ENCODE measurements at places on chromosomes 3 and 15.

GRCh38 chr3:69998759-69999139 lies 784 bp upstream of the SAMMSON start:
- no peaks in the 10 kb centered on the region for H3K27me3 ChIP-seq
- H3K4me3 ChIP-seq, result no peak overlapping the region
- H3K4me1 ChIP-seq, result peaks cover 8% of the 10 kb centered on the region
- no peak for DNase-seq

DNA sequence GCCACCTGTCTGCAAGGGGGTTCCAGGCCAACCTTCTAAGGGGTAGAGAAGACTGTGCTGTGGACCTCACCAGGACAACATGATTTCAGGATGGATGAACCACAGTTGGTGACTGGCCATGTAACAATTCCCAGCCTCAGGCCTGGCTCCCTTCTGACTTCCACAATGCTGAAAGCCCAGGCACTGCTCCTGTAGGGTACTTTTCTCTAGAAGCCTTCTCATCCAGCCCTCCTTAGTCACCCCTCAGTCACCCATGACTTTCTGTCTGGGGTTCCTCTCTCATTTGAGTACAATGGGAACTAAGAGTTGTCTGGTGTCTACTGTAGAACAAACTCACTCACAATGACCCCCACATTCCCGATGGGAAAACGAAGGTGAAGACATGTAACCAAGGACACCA lies 8.6 kb downstream of the ALS2CL start:
- H3K4me1 ChIP-seq, result peaks cover 14% of the 10 kb centered on the region
- no peaks in the 10 kb centered on the region for H3K36me3 ChIP-seq
- H3K27me3 ChIP-seq, result no peaks in the 10 kb centered on the region
- H3K27ac ChIP-seq, result no peak overlapping the region

DNA sequence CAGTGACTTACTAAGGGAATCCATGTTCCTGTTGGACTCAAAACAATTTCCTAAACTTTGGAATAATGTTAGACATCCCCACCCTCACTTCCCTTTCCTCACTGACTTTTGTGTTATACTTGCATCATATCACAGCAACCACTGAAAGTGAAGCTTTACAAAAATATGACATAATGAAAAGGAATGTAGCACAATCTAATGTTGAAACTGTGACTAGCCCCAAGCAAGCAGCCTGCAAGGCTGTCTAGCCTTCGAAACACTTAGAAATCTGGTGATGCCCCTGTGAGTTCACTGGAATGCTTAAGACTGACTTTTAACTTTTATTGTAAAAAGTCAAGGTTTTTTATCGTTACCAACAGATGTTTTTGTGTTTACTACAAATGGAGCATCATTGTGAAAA lies 203.7 kb upstream of the ZNF385D start:
- H3K36me3 ChIP-seq, result no peaks in the 10 kb centered on the region
- H3K27me3 ChIP-seq, result no peaks in the 10 kb centered on the region
- H3K27ac ChIP-seq, result no peak overlapping the region

GRCh38 chr3:52250122-52250521 lies 4.6 kb downstream of the PPM1M start:
- peaks cover 27% of the 10 kb centered on the region for H3K4me1 ChIP-seq
- H3K4me3 ChIP-seq, result no peak overlapping the region
- DNase-seq, result no peak
- peaks cover 28% of the 10 kb centered on the region for H3K36me3 ChIP-seq
- no peaks in the 10 kb centered on the region for H3K27me3 ChIP-seq
- H3K27ac ChIP-seq, result no peak overlapping the region

GRCh38 chr15:83209333-83209732 lies 1.7 kb upstream of the HDGFL3 start:
- no peaks in the 10 kb centered on the region for H3K27me3 ChIP-seq
- DNase-seq, result no peak
- H3K27ac ChIP-seq, result no peak overlapping the region
- H3K4me3 ChIP-seq, result no peak overlapping the region
- H3K4me1 ChIP-seq, result peaks cover 12% of the 10 kb centered on the region

DNA sequence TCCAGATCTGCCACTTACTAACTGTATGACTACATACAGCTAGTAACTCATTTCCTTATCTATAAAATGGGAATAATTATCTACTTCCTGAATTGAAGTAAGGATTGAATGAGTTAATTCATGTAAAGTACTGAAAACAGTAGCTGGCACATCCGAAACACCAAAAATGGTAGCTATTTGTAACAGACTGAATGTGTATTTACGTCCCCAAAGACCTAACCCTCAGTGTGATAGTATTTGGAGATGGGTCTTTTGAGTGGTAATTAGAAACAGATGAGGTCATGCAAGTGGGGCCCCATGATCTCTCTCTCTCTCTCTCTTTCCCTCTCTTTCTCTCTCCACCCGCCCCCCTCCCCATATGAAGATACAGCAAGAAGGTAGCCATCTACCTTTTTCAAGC lies 146.2 kb downstream of the PLCH1 start:
- no peaks in the 10 kb centered on the region for H3K27me3 ChIP-seq
- no peak overlapping the region for H3K4me3 ChIP-seq
- DNase-seq, result no peak
- no peaks in the 10 kb centered on the region for H3K36me3 ChIP-seq
- H3K27ac ChIP-seq, result no peak overlapping the region

DNA sequence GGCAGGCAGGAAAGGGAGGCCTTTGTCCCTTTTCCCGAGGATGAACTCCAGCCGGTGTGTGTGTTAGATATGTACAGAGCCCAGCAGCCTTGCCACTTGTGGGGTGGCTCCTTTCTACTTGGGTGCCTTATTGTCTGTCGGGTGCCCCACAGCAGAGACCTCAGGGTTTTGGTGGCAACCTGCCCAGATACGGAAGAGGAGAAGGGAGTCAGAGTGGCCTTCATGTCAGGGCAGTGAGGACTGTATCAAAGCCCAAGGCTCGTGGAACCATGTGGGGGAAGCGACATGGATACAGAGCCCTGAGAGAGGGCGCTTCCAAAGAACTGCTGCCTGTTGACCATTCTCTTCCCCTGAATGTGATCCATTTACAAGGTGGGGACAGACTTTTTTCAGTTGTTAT lies 166.2 kb downstream of the SLCO3A1 start:
- no peak overlapping the region for H3K27ac ChIP-seq
- DNase-seq, result no peak
- no peaks in the 10 kb centered on the region for H3K36me3 ChIP-seq

DNA sequence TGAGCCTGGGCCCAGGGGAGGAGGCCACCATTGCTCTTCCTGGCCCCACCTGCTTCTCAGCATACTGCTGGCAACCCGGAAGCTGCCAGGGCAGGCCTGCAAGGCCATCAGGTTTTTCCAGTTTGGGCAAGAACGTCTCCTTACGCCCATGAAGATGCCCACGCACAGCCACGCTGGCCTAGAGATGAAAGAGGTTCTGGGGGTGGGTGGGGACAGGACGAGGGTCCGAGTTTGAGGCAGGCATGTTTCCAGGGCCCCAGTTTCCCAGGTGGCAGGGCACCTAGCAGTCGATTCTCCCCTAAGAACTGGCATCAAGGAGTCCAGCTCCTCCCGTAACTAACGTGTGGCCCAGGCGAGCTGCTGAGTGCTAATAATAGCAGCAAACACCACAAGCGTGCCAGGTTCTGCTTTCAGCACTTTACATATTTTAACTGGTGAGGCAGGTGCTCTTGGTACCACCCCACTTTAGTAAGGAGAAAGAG lies 45.8 kb downstream of the ZNF710 start:
- peak overlapping the region; percentile 81 for H3K27ac ChIP-seq
- H3K36me3 ChIP-seq, result no peaks in the 10 kb centered on the region
- no peak overlapping the region for H3K4me3 ChIP-seq
- DNase-seq, result peak; percentile 86
- peaks cover 25% of the 10 kb centered on the region for H3K4me1 ChIP-seq

DNA sequence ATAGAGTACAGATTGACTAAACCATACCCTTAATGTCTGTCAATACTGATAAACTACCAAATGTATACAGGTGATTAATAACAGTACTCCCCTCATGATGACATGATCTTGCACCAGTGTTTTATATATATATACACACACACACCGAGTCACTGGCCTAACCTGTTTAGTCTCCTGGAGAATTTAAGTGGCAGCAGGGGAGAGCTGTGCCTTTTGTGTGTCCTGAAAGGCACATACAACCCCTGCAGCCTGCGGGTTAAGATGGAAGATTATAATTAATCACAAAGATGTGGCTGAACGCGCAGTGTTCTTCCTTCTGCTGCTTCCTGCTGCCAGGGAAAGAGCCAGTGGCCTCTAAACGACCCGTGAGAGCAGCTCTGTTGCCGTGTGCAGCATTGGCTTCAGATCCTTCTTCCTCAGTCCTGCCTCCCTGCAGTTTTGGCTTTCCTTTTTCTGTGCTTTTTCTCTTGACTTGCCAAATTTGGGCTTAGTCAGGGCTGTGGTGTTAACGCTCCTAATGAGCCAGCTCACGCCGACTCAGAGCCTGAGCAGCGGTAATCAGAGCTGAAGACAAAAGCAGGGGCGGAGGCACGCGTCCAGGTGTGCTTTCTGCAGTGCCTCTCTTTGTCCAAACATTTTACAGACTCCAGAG lies 42.5 kb upstream of the UBE3A start:
- peaks cover 35% of the 10 kb centered on the region for H3K4me1 ChIP-seq
- no peaks in the 10 kb centered on the region for H3K36me3 ChIP-seq
- no peaks in the 10 kb centered on the region for H3K27me3 ChIP-seq
- no peak overlapping the region for H3K4me3 ChIP-seq
- H3K27ac ChIP-seq, result peak overlapping the region; percentile 20
- DNase-seq, result peak; percentile 49

DNA sequence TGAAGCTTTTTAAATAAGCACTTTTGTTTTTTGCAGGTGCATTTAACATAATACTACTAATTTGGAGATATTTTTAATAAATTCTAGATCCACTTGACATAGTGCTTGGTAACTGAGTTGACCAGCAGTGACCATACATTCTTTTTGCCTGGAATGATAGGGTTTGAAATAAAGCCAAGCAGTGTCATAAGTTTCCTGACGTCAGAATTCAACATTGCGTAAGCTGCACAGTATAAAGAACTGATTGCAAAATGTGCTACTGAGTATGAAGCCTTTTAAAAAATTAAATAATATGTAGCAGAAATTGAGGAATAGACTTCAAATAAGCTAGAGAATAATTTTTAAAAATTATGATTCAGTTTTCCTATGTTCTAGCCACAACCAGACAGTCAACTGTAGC lies 454.6 kb upstream of the ARPP21 start:
- H3K4me3 ChIP-seq, result no peak overlapping the region
- no peaks in the 10 kb centered on the region for H3K27me3 ChIP-seq
- no peak overlapping the region for H3K27ac ChIP-seq
- H3K36me3 ChIP-seq, result no peaks in the 10 kb centered on the region
- no peak for DNase-seq

- DNase-seq, result no peak
- H3K4me1 ChIP-seq, result no peaks in the 10 kb centered on the region
- no peaks in the 10 kb centered on the region for H3K36me3 ChIP-seq
- H3K4me3 ChIP-seq, result no peak overlapping the region
- H3K27ac ChIP-seq, result no peak overlapping the region
- no peaks in the 10 kb centered on the region for H3K27me3 ChIP-seq
Measured at GRCh38 chr15:25717457-25718168, 145.5 kb downstream of the ATP10A start.

DNA sequence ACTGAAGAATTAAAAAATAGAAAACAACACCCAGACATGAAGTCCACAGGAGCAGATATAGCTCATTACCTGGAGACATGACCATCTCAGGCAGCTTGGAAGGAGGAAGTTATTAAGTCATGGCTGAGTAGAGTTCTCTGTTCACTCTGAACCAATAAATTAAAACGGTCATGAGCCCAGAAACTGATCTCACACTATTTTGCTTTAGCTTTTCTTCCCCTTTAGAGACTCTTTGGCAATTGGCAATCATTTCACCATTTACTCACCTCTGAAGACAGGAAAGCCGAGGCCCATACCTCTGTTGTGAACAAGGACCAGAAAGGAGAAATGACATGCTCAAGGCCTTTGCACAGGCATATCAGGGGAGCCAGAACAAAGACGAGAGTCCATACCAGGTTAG lies 26.6 kb downstream of the CLDN18 start:
- H3K4me3 ChIP-seq, result no peak overlapping the region
- no peaks in the 10 kb centered on the region for H3K36me3 ChIP-seq
- no peaks in the 10 kb centered on the region for H3K27me3 ChIP-seq

DNA sequence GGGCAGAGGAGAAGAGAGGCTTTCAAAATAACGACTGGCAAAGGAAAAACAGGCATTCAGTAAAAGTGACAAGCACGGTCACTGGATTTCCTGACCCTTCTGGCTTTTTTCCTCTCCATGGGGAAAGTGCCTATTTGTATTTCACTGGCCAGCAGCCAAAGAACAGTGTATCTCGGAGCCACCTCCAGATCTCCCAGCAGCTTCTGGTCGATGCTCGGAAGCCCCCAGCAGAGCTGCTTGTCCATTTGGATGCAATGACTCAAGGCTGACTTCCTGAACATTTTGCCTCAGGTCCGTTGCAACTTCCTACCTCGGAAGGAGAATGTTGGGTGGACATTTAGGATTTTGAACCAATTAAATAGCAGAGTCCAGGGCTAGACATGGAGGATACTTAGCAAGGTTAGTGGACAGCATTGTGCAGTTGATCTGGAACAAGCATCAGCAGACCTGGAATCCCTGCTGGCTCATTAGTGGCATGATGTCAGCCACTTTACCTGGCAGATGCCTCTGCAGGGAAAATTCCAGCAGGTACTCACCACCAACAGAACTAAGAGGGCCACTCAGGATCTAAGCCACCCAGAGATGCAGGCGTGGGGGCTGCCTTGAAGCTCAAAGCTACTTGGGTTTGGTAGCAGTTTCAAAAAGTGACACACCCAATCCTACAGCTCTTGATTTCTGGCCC lies 1.1 kb downstream of the FAM107A start:
- peak; percentile 73 for DNase-seq
- H3K27me3 ChIP-seq, result no peaks in the 10 kb centered on the region
- no peak overlapping the region for H3K4me3 ChIP-seq
- peak overlapping the region; percentile 61 for H3K27ac ChIP-seq

DNA sequence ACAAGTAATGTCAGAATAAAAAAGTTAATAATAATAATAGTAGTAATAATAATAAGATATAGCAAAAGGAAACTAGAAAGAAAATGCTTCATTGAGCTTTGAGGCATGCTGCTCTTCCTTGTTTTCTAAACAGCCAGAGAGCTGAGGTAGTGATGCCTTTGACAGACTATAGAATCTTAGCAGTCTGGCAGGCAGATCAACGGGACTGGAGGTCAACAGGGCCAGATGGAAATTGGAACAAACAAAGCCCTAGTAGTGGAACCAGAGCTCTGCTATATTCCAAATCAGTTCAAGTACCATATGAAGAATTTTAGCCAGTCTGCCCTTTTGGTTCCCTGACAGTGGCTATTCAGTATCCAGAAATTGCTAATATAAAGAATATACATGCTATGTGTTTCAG lies 278.6 kb downstream of the NLGN1 start:
- no peaks in the 10 kb centered on the region for H3K36me3 ChIP-seq
- no peak overlapping the region for H3K4me3 ChIP-seq
- no peaks in the 10 kb centered on the region for H3K4me1 ChIP-seq
- H3K27ac ChIP-seq, result no peak overlapping the region
- no peak for DNase-seq

DNA sequence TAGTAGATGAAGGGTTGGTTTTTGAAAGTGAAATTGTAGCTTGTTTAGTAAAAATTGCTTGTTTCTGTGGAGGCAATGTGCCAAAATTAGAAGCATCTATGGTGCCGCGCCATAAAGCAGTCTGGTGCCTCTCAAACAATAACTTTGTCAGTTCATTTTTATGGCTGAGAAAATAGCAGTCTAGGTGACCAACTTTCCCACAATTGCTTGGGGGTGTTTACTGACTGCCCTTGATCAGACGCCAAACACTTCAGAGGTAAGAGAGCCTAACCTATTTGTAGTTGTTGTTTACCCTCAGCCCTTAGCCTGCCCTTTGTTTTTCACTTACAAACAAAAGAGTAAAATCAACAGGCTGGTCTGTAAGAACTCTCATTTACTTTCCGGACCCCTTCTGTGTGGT lies 174.5 kb downstream of the FNDC3B start:
- no peaks in the 10 kb centered on the region for H3K36me3 ChIP-seq
- no peak overlapping the region for H3K27ac ChIP-seq
- H3K4me1 ChIP-seq, result peaks cover 70% of the 10 kb centered on the region
- no peaks in the 10 kb centered on the region for H3K27me3 ChIP-seq
- no peak for DNase-seq
- H3K4me3 ChIP-seq, result no peak overlapping the region
